ENCODE measurements at places on chromosomes 2 and 18.

GRCh38 chr18:56066524-56067213 lies 478.7 kb upstream of the TCF4 start:
- no peak for DNase-seq

DNA sequence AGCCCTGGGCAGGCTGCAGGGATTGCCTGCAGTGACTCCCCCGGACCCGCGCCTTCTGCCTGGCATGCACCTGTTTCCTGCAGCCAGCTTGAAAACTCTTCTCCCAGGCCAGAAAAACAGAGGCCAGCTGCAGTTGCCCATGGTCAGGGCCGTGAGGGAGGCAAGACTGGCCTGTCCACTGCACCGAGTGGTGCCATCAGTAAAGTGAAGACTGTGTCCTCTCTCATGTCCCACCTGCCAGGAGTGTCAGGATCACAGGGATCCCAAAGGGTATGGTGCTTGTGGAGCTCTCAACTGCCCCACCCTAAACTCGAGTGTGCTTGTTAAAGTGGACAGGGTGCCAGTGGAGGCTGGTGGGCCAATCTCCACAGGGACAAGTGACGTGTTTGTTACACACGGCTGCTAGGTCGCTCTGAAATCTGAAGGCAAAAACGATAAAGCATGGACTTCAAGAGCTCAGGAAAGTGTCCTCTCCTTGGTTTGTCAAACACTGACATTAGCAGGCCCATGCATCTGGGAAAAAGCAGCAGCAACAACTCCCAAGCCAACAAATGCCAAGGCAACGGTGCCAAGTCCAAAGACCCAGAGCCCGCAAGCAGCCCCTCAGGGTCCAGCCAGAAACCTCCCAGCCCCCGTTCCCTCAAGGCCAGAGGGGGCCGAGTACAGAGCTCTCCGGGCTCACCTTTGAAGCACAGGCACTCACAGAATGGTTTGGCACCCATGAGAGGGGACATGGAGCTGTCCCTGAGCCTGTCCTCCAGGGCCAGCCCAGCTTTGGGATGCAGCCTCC lies 213.2 kb downstream of the HDAC4 start:
- DNase-seq, result no peak

DNA sequence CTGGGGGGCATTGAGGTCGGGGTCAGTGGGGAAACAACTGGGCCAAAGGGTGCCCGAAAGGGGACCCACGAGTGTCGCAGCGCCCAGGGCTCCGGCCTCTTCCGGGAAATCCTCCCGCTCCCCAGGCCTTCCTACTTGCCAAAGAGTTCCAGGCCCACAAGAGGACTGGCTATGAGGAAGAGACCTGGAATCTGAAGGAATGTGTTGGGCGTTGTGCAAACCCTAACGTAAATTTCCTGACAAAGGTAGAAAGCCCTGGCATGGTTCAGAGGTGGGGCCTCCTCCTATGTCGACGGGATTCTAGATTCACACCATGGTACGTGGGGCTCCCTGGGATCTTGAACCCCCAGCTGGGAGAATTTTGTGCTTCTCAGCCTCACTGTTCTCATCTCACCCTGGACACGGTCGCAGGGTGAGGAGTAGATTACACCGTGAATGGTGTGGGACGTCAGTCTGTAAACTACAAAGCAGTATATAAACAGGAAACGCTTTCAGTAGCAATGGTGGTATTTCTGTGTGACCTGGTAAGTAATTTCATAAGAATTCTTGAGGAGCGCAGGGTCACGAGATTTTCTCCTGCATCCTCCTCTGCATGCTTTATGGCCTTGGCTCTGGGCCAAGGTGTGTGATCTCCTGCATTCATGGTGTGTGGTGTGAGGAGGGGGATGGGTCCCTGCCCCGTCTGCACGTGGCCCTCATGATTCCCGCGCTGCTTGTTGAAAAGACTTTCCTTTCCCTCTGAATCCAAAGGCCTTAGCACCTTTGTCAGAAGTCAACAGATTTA lies 868 bp downstream of the HSBP1L1 start:
- no peak for DNase-seq

DNA sequence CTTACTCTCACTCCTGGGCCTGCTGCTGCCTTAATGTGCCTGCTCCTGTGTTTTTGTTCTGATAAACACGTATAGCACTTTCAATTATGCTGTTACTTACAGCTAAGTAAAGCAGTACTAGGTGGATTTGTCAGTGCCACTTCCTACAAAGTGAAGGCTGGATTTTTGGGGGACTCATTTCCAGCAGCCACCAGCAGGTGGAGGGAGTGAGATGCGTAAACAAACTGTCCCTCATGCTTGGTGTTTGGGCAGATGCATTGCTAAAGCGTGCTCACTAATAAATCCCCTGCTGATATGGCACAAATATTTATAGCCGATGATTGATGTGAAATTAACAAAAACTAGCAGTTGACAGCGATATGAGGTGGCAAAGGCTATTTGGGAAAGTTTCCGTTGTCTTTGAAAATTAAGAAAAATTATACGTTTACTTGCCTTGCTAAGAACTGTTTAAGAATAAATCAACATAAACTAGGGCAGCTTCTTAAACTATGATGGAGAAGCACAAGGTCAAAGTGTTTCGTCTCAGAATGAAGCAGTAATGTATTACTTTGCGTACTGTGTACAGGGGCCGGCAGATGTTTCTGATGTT lies 101.7 kb downstream of the AGAP1 start:
- DNase-seq, result no peak

DNA sequence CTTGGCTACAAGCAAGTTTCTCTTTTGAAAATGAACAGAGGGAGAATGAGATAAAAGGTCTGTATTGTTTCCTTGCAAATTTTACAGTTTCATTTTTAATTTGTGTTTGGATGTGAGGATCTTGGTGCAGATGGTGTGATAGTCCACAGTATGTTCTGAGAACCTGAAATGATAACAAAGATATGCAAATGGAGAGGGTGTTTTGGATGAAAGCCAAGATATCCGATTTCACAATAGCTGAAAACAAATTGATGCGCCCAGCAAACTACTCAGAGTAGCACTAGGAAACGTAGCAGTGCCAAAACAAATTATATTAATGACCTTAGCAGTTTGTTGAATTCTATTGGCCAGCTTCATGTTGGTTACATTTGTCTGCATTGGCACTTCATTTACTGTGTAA lies 683.5 kb downstream of the TMEM182 start:
- no peak for DNase-seq

DNA sequence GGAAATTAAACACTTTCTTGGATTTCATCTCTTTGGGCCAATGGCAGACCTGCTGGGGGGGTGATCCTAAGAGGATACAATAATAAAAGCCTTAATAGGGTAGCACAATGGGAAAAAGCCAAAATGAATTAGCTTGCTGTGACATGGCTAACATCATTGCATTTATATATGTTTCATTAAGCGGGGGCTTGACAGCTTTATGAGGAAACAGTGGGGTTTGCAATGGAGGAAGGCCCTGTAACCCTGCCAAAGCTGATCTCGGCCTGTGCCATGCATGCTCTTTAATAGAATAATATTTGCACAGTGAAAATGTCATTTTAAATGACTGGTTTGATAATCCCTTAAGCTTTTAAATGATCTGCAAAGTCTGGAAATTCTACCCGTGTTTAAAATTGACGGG lies 291.5 kb downstream of the SLC4A3 start:
- DNase-seq, result no peak

- peak; percentile 26 for DNase-seq
These were observed 111.6 kb upstream of the CYP1B1 start for GRCh38 chr2:38187541-38188011.

GRCh38 chr18:9684881-9685614 lies 23.1 kb upstream of the RAB31 start:
- no peak for DNase-seq

- no peak for DNase-seq
These were observed 95.3 kb downstream of the DCC start for GRCh38 chr18:52435301-52435700.

- peak; percentile 69 for DNase-seq
These were observed at the start of gene ACYP2 for GRCh38 chr2:54115284-54116137. Gene ACYP2 (plus strand): TSS chr2:54115615.

DNA sequence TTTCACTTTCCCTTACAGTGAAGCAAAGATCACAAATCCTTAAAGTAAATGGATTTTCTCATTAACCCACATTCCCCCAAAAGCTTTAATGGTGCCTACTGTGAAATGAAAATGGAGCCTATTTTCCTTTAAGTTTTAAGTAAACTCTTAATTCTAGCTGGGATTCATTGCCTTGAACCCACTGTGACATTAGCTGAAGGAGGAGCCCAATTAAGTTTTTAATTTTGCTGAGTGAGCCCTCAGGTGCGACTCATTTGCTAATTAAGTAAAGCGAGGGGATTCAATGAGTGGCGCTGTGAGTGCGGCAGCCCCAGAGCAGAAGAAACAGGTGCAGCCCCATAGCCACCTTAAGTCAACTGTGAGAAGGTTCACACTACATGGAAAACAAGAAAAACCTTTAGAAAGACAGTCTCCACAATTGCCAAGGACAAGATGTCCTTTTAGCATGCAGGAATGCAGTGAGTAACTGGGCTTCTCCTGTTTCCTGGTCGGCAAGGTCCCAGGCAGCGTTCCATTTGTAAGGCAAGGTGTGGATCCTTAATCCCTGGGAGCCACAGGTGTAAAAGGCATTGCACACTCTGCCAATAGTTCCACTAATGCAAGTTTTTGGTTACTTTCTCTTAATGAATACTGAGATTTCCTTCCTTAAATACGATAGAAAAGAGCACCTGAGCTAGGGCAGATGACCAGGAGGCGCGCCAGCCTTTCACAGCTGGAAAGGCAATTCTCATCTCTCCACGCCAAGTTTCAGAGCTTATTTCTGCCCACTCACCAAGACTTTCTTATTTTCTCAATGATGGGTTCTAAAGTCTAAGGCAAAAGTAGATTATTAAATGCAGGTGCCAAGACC lies 87.7 kb downstream of the TMEM18 start:
- DNase-seq, result no peak

DNA sequence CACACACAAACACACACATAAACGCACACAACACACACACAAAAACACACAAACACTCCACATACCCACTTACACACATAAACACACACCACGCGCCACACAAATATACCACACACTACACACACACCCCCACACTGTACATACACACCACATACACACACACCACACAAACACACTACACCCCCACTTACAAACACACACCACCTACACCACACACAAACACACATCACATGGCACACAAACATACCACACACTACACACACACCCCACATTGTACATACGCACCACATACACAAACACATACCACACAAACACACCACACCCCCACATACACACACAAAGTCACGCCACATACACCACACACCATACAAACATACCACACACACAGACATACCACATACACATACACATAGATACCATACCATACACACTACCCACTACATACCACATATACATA lies 59.9 kb downstream of the TWIST2 start:
- no peak for DNase-seq

DNA sequence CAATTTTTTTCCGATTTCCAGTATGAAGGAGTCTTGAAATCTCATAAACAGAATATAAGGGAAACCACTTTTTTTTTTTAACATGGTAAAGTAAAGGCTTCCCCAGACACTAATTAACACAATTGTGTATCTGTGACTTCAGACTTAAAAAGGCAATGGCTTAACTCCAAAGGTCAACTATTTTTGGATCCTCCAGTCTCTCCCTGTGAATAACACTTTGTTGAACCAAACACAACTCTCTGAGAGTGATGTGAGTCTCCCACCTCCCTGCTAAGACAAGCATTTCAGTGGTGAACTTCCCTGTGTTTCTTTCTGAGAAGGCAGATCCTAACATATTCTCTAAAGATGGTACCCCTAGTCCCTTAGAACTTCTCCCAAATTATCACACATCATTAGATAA lies 219.6 kb upstream of the RBBP8 start:
- no peak for DNase-seq

DNA sequence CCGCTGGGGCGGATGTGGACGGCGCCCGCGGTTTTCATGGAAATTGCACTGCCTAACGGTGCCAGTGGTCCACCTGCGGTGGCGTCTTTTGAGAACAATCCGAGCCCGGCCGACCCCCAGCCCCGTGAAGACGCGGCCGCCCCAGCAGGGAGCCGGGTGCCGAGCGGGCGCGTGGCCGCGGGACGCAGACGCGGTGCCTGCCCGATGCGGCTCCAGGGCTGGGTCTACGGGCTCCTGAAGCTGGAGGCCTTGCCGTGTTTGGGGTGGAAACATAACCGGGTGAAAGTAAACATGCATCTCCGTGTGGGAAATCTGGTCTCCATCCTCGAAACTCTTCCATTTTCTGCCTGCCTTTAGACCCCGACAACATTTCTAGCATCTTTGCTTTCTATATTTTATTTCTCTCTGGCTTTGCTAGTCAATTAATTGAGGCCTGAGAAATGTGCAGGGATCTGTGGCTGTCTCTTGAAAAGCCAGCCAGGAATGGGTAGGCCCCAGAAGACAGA lies 572 bp downstream of the INPP4A start:
- no peak for DNase-seq

- no peak for DNase-seq
These were observed 81.4 kb downstream of the CELF4 start for GRCh38 chr18:37483984-37484819.

DNA sequence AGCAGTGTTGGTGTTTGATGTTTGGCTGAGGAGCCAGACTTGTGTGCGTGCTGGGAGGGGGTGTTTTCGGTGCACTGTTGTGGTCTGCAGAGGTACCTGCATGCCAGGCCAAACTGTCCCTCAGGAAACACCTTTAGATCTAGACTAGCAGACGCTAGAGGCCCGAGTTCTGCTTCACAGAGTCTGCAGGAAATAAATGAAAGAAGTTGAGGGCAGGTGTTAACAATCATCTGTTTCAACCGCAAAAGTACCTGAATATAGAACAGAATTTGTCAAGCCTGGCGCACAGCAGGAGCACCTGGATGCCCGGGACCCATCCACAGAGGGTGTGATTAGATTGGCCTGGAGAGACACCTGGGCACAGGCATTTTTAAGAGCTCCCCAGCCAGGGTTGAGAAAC lies 40.5 kb upstream of the REL start:
- no peak for DNase-seq

DNA sequence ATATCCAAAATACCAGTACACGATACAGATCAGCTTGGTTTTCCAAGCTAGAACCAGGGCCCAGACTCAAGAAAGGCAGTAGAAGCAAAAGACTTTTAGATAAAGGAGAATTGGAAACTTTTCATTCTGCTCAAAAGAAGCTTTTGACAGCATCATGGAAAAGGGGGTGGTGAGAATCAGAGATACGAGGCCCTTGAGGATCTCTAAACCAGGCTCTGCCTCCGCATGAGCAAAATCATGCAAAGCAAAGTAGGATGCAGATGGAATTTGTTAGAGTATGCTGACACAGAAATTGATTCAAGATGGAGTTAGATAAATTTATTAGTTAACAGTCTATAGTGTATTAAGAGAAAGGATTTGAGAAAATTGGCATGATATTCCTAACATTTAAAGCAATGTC lies 39.8 kb downstream of the FAM98A start:
- no peak for DNase-seq

Data from kidney epithelial cell (primary cell).